A673 (cell line): ENCODE measurements at places on chromosomes 1 and 21. TPM values are rescaled to one million over a fixed set of nuclear protein-coding genes. Genes with fewer than 3 reads are reported as not detected.

The TLCD4 gene
- total RNA-seq = 0.11 TPM in 1 of 2 replicates, not detected in the other

The CACNA1S gene
- total RNA-seq = not detected in 2 replicates

The ZMPSTE24 gene
- total RNA-seq = 57.5 and 72.1 TPM in 2 replicates

GRCh38 chr1:56866656-56867055 lies 12.1 kb downstream of the C8A start:
- DNase-seq = no peak

DNA sequence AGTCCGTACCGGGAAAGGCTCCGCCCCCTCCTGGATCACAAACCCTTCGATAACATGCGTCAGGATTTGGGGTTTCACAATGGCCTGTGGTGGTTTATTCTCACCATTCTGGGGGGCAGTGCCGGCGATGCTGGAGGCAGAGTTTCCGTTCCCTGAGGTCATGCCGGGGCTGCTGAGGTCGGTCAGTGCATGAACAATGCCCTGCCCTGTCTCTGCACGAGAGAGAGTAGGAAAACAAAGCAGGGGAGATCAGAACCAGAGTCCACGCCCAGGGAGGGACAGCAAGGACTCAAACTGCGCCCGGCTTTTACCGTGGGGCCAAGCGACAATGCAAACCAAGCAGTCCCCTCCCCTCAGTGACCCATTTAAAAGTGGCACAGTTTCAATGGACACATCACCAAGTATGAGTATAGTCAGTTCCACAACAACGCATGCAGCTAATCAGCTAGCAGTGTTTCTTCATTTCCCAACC lies 13.2 kb upstream of the A3GALT2 start:
- DNase-seq = no peak

- no peak for DNase-seq
These were observed 1.2 kb upstream of the LAD1 start for GRCh38 chr1:201400212-201400851.

DNA sequence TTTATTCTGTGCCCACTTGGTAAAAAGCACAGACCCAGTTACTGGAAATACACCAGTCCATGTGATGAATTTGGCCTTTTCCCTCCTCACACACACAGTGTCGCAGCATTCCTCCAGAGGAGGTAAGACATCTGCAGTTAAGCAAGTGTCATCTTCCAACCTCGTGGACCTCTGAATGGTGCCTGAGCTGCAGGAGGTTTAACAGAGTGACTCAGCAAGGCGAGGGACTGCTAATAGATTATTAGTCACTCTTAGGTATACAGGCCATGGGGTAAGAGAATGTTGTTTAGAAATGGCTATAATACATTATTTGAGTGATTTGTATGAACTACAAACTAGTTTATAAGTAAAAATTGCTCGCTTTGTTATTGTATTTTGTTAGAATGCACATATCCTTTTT lies 8.6 kb upstream of the LRRC8B start:
- peak; percentile 52 for DNase-seq

- DNase-seq = no peak
These were observed 30.0 kb downstream of the WLS start for GRCh38 chr1:68202239-68202832.

GRCh38 chr1:202213361-202214088 lies 19.9 kb downstream of the LGR6 start:
- DNase-seq = peak; percentile 37

- DNase-seq = no peak
These were observed 89.5 kb upstream of the DPH5 start for GRCh38 chr1:101115112-101115511.

DNA sequence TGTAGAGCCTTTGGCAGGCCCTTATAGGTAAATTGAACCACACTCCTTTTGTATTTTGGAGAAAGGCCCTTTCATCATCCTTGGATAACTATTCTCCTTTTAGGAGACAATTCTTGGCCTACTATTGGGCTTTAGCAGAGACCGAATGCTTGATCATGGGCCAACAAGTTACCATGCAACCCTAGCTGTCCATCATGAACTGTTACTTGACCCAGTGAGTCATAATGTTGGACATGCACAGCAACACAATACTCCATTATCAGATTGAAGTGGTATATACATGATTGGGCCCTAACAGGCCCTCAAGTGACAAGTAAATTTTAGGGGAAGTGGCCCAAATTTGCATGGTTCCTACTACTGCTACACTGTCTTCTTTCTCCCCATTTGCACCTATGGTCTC lies 84.4 kb downstream of the CATSPERE start:
- DNase-seq = no peak

The CEPT1 gene
- total RNA-seq = 28.7 and 30.9 TPM in 2 replicates

GRCh38 chr21:32777269-32777668 lies 5.7 kb upstream of the PAXBP1 start:
- no peak for DNase-seq

DNA sequence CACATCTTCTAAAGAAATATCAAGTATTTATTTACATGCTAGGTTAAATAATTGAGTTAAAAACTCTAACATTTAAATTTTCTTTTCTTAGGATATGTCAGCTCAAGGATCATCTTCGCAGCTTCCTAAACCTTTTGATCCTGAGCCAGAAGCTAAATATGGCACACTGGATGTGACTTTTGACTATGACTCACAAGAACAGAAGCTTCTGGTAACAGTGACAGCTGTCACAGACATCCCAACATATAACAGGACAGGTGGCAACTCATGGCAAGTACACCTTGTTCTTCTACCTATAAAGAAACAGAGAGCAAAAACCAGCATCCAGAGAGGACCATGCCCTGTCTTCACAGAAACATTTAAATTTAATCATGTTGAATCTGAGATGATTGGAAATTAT lies 132.7 kb upstream of the SERTAD4 start:
- DNase-seq = no peak

The PWP2 gene
- total RNA-seq = 10.1 and 13.0 TPM in 2 replicates

- no peak for DNase-seq
These were observed 5.5 kb downstream of the MRPS6 start for GRCh38 chr21:34078915-34079314.

GRCh38 chr1:60224523-60224922 lies 151.0 kb upstream of the C1orf87 start:
- no peak for DNase-seq

DNA sequence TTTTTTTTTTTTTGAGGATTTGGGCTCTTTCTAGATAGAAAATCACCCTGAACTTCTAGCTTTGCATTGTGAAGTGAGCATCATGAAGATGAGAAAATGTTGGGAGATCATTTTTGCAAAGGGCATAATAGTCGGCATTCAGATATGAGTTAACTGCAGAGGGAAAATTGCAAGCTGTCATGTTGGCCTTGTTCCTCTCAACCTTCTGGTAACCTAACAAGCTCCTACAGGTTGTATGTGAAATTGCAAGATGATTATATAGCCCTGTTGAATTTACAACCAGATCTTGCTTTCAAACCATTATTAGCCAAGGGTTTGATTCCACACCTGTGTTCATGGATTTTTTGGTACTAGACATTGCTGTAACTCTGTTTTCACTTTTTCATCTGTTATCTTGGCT lies 2.2 kb downstream of the ELOA start:
- peak; percentile 47 for DNase-seq

The TMEM61 gene
- not detected in 2 replicates for total RNA-seq

- DNase-seq = peak; percentile 70
These were observed 23.5 kb downstream of the F11R start for GRCh38 chr1:160997323-160998038.

- peak; percentile 45 for DNase-seq
These were observed 48.4 kb upstream of the DNAJC6 start for GRCh38 chr1:65260851-65261473.

- DNase-seq = no peak
These were observed 11.2 kb upstream of the GSTM4 start for GRCh38 chr1:109644670-109645069.

DNA sequence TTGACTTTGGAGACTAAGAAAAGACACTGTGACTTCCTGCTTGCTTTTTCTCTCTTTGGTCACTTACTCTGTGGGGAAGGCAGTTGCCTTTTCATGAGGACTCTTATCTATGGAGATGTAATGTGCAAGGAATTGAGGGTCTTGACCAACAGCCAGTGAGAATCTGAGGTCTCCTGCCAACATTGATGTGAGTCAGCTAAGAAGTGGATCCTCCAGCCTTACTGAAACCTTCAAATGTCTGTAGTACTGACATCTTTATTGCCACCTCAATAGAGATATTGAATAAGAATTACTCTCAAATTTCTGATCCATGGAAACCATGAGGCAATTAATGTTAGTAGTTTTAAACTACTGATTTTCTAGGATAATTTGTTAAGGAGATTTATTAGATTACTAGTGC lies 598.4 kb downstream of the ADGRL2 start:
- no peak for DNase-seq

- no peak for DNase-seq
These were observed 210.3 kb downstream of the URB2 start for GRCh38 chr1:229836324-229836723.

- DNase-seq = no peak
These were observed 837 bp upstream of the USP21 start for GRCh38 chr1:161158316-161159010.

GRCh38 chr1:47432071-47433036 lies 5.5 kb upstream of the FOXD2 start:
- DNase-seq = peak; percentile 87

The S100B gene
- total RNA-seq = not detected in 2 replicates

The CLDN8 gene
- not detected in 2 replicates for total RNA-seq

- no peak for DNase-seq
These were observed 152.5 kb upstream of the KCND3 start for GRCh38 chr1:112141923-112142322.

- no peak for DNase-seq
These were observed 434.9 kb upstream of the DAB1 start for GRCh38 chr1:57858740-57859139.

The GBP6 gene
- not detected in 2 replicates for total RNA-seq

GRCh38 chr1:117671781-117672501 lies 66.1 kb downstream of the TENT5C start:
- peak; percentile 15 for DNase-seq

DNA sequence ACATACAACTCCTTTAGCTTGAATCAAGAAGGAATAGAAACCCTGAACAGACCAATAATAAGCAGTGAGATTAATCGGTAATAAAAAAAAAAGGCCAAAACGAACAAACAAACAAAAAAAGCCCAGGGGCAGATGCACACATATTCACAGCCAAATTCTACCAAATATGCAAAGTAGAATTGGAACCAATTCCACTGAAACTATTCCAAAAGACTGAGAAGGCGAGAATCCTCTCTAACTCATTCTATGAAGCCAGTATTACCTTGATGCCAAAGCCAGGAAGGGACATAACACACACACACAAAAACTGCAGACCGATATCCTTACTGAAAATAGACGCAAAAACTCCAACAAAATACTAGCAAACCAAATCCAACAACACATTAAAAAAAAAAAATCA lies 161.6 kb downstream of the ASTN1 start:
- no peak for DNase-seq

- peak; percentile 23 for DNase-seq
These were observed 36.0 kb upstream of the DHCR24 start for GRCh38 chr1:54922921-54923421.

DNA sequence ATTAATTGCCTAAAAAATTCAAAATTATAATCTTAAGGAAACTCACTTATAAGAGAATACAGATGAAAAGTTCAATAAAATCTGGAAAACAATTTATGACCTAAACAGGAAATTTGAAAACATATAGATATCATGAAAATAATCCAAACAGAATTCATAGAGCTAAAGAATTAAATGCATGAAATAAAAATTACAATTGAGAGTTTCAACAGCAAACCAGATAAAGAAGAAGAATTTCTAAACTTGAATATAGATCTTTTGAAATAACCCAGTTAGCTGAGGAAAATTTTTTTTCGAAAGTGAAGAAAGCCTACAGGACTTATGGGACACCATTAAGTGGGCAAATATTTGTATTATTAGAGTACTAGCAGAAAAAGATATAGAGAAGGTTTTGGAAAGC lies 6.7 kb downstream of the FCRL1 start:
- DNase-seq = no peak

DNA sequence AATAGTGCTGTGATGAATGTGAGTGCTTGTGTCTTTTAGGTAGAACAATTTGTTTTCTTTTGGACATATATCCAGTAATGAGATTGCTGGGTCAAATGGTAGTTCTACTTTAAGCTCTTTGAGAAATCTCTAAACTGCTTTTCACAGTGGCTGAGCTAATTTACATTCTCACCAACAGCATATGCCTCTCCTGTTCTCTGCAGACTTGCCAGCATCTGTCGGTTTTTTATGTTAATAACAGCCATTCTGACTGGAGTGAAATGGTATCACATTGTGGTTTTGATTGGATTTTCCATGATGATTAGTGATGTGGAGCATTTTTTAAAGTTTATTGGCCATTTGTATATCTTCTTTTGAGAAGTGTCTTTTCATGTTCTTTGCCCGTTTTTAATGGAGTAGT lies 647.3 kb upstream of the ADAMTS5 start:
- no peak for DNase-seq

The FAM78B gene
- total RNA-seq = 0.24 and 0.50 TPM in 2 replicates

GRCh38 chr1:164840936-164841335 lies 282.0 kb downstream of the PBX1 start:
- DNase-seq = no peak

DNA sequence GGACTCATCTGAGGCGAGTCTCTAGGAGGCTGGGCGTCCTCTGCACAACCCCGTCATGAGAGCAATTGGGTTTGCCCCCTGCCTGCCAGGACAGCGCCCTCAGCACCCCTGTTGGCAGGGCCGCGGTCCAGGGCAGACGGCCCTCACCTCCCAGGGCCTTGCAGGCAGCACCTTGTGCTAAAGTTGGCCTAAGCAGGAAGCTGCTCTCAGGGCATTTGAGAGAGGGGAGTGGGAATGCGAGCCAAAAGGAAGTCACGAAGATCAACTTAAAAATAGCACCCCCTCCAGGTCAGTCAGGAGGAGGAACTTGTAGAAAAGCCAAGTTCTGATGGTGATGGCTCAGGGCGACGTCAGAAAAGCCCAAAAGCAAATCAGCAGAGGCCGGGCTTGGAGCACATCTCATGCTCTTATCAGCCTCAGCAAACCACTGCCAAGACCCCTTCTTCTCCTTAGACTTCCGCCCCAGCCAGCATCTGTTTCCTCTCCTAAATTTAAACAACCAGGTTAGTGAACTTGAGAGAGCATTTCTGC lies 12.6 kb upstream of the ADORA3 start:
- DNase-seq = peak; percentile 28
